Central memory CD4-positive, alpha-beta T cell (primary cell): ENCODE measurements at places on chromosomes 5 and 9.

GRCh38 chr9:101126556-101126955 lies 98.0 kb downstream of the PLPPR1 start:
- no peak for DNase-seq

DNA sequence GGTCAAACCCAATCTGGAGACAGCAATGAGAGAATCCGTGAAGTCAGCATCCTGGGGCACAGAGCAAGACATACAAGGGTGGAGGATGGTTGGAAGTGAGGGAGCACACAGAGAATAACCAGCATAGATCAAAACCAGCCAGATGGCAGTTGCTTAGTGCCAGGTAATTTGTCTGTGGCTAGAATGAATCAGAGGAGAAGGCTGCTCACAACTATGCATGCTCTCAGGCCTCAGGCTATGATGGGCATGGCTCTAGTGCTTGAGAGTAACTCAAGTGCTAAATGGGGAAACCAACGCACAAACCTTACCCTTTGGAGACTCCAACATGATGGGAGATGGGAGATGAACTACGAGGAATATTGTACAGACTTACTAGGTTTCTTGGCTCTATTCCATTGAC lies 160.8 kb downstream of the DMRT2 start:
- DNase-seq, result no peak

GRCh38 chr5:150286820-150287219 lies 2.8 kb downstream of the CAMK2A start:
- DNase-seq, result no peak

- DNase-seq, result no peak
Observed at GRCh38 chr9:102841376-102841775, 153.8 kb upstream of the CYLC2 start.
